SHP77 (cell line): ENCODE measurements at places on chromosomes 12 and 14.

DNA sequence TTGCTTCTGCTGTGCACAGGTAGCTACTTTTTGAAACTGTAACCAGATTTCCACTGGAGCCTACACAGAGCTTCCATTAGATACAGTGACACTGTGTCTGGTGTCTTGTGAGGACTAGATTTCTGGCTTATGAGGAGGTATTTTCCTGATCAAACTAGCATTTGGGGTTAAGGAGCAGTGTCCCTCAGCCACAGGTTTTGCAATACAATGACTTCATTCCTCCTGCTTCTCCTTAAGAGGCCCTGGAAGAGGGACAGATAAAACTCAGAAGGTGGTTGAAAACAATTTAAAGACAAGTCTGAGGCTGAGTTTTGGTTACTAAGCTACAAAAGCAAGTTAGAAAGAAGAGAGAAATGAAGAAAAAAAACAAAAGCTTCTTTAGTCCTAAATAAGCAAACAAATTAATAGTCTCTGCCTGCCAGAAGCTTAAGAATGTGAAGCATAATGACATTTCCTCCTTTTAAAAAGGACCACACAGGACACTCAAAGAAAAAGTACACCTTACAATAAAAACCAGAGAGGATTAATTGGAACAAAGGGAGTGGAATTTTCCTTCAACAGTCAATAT lies 53.0 kb downstream of the PKP2 start:
- no peak for DNase-seq

GRCh38 chr14:91341751-91342154 lies 75.9 kb downstream of the CCDC88C start:
- DNase-seq: no peak

DNA sequence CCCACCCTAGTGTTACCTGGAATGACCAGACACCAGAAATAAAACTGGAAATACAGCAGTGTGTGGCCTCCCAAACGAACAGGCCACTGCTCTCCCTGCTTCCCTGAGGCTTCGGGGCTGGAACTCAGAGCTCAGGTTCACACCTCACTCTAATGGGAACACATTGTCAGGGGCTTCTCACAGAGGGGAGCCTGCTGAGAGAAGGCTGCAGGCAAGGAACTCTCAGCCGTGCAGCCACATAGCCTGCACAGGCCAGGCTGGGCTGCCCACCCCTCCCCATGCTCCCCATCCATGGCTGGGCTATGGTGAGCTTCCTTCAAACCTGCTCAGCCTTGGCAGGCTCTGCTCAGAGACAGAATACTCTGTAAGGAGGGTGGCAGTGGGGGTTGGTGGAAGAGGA lies 302.5 kb downstream of the EMP1 start:
- no peak for DNase-seq

- DNase-seq: no peak
Observed at GRCh38 chr14:61258985-61259384, 22.2 kb downstream of the TMEM30B start.

DNA sequence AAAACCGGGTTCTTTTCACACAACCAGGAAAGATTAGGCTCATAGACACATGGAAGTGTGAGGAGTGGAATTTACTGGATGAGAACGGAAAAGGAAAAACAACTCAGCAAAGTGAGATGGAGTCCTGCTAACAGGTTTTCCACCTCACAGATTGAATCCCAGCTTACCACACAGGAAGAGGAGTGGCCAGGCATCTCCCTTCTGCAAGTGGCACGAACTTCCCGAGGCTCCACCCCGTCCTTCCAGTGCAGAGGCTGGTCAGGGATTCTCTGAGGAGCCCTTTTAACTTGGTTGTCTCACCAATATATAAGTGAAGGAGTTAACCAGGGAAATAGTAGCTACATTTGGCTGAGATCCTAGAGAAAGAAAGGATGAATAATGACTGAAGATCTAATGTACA lies 102.8 kb downstream of the SCAF11 start:
- no peak for DNase-seq
